ENCODE measurements at places on chromosomes 2 and 18. TPM values are rescaled to one million over a fixed set of nuclear protein-coding genes. Genes with fewer than 3 reads are reported as not detected.

DNA sequence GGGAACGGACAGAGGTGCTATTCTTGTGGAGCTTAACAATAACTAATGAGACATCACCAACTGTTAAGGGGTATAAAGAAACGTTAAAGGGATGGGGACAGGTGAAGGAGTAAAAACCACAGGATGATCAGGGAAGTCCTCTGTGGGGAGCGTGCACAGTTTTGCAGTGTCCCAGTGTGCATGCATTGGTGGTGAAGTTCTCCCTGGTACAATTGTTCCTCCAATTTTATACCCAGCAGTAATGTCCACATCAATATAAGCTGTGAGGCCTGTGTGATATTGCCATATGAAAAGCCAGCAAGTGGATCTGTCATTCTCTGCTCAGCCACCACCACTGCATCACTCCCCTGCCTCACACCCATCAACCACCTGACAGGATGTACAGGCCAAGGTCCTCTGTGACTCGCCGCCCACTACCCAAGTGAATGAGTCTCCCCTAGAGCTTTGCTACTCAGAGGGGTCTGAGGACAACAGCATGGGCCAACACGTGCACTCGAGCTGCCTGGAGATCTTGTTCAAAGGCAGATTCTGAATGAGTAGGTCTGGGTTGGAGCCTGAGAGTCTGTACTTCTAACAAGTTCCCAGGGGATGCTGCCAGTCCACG lies 4.6 kb downstream of the MLPH start:
- H3K36me3 ChIP-seq = no peaks in the 10 kb centered on the region
- peaks cover 10% of the 10 kb centered on the region for H3K4me1 ChIP-seq
- peaks cover 2% of the 10 kb centered on the region for H3K27me3 ChIP-seq

GRCh38 chr2:23553561-23553960 lies 168.6 kb downstream of the KLHL29 start:
- no peaks in the 10 kb centered on the region for H3K36me3 ChIP-seq
- H3K27ac ChIP-seq = peak overlapping the region; percentile 48
- H3K4me1 ChIP-seq = peaks cover 13% of the 10 kb centered on the region

DNA sequence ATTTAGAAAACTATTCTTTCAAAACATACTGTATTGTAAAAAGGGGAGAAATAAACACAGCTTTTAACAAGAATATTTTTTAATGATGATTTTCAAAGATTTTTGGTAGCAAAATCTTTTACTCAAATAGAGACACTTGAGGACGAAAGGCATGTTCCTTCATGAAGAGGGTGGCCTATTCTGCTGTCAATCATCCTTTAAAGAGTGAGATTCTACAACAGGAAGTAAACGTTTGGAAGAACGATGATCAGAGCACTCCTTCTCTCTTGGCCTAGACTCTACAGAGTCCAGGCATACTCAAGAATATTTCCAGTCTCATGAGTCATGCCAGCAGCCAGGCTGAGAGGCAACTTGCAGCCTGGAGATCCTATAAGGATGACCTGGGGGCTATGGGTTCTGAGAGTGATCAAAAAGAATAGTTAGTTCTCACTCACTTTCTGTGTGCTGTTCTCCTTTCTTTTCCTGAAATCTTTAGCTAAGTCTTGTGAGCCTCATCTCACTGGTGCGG lies 62.4 kb upstream of the TCF4 start:
- no peaks in the 10 kb centered on the region for H3K36me3 ChIP-seq
- H3K4me1 ChIP-seq = no peaks in the 10 kb centered on the region
- no peaks in the 10 kb centered on the region for H3K27me3 ChIP-seq
- no peak for DNase-seq
- H3K4me3 ChIP-seq = no peak overlapping the region
- H3K27ac ChIP-seq = no peak overlapping the region

FBXO48 gene
- 1.7 TPM for total RNA-seq

Data from gastrocnemius medialis (tissue), 4 donors.